Uterus (tissue), 4 donors: ENCODE measurements at places on chromosomes 16 and 17. TPM values are rescaled to one million over a fixed set of nuclear protein-coding genes. Genes with fewer than 3 reads are reported as not detected.

Gene SMTNL2
- 6.8 TPM for total RNA-seq

Gene IL32
- total RNA-seq, result 25.6 TPM

Gene PSMB3
- total RNA-seq, result 108 TPM

DNA sequence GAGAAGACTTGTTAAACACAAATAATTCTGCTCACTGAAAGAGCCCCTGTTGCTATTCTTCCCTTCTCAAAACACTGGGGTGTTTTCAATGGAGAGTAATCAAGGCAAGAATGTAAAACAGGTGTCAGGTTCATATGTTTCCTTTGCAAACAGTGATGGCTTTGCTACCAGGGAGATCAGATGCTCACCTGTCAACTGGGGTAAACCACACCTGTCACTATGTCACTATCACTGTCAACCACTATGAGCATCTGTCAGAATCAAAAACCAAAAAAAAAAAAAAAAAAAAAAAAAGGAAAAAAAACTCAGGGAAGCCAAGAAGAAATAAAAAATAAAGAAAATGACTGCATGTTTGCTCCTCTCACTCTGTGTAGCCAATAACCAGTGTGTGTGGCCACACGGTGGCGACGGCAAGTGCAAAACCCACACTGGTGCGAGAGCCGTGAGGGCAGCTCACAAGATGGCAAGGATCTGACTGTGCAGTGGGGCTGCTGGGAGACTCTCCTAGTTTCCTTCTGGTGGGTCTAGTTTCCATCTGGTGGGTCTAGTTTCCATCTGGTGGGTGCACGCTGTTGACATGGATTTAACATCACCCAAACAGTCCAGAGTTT, 22.7 kb downstream of the USP22 start:
- DNase-seq, result no peak

- no peak for DNase-seq
Measured at GRCh38 chr16:69012906-69013305, 92.5 kb upstream of the HAS3 start.

DNA sequence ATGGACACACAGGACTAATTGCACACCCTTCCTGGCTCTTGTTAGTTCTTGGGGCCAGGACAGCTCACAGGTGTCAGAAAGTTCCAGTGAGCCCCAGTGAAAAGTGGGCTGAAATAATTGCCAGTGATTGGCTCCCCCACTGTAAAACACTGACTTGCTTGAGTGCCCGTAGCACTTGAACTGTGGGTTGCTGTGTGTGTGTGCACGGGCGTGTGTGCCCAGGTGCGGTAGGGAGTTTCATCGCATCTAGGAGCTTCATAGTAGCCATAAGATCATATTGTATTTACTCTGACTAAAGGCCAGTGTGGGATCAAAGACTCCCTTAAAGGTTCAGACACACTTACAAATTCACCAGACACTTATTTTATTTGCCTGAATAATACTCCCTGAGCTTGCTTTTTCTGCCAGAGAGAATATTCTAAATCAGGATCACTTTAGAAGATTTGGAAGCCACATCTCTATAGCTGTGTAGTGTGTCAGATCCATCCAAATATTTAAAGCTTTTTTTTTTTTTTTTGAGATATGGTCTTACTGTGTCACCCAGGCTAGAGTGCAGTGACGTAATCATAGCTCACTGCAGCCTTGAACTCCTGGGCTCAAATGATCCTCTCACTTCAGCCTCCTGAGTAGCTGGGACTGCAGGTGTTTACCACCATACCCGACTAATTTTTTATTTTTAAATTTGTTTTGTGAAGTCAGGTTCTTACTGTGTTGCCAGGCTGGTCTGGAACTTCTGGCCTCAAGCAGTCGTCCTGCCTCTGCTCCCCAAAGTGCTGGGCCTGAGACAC, 11.4 kb downstream of the UNK start:
- DNase-seq, result no peak

DNA sequence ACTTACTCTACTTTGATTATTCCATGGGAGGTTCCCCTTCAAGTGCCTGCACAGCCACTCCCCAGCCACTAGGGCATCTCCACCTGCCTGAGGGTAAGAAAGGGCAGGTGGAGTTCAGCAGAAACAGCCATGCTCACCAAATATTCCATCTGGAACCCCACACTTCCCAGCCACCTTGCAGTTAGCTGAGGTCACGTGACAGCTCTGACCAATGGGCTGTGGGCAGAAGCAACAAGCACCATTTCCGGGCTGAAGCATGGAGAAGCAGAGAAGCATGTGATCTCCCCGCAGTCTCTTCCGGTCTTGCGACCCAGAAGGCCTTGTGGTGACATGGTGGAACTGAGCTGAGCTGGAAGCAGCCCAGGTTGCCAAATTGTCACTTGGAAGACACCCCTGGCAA, 108.6 kb downstream of the CCT6B start:
- DNase-seq, result no peak

DNA sequence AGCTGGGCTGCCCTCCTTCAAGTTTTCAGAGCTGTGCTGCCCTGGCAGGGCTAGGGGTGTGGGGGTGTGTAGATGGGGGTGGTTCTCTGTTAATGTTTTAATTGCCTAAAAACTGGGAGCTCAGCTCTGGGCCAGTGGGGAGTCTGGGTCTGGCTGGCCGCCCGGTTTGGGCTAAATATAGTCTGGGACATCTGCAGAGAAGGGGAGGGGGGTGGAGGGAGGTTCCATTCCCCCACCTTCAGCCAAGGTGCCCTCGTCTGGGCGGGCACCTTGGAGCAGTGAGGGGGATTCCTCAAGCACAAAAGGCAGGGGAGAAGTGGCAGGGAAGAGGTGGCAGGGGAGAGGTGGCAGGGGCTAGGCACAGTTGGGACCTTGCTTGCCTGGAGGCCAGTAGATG, 13.0 kb downstream of the RARA start:
- peak; percentile 71 for DNase-seq

DNA sequence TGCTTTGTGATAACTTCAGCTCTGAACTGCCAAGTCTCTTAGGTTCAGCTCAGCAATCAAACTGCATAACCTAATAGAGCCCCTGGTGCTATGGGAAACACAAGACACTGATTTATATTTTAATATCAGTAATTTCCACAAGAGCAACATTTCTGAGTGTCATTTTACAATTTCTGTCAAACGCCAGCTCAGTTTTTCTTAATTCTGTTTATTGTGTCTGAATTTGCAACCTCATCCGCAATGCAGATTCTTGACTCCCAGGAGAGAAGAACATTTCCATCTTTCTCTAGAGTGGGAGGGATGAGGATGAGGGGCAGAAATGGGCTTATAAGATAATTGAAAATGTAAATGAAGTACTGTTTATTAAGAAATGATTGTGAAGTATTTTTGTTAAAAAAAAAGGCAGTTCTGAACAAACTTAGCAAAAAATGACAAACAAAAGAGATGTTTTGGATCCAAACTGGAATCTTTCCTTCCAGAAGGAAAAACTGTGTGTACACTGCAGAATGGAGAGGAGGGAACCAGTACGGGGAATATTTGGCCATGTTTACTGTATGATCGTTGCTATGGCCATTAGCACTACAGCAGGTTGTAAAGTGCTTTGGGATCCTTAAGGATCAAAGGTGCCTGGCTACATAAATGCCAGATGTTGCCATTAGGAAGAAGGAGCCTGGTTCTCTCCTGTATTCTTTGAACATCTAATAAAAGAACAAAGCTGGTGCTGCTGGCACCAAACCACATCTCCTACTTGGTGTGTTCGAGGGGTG, 7.4 kb upstream of the PMFBP1 start:
- DNase-seq, result no peak
